ENCODE measurements at places on chromosomes 7 and 10. TPM values are rescaled to one million over a fixed set of nuclear protein-coding genes. Genes with fewer than 3 reads are reported as not detected.

GRCh38 chr10:42646687-42647640 is 8.6 kb upstream of the ZNF33B start:
- no peak for DNase-seq

Gene SLC26A3
- total RNA-seq: not detected

DNA sequence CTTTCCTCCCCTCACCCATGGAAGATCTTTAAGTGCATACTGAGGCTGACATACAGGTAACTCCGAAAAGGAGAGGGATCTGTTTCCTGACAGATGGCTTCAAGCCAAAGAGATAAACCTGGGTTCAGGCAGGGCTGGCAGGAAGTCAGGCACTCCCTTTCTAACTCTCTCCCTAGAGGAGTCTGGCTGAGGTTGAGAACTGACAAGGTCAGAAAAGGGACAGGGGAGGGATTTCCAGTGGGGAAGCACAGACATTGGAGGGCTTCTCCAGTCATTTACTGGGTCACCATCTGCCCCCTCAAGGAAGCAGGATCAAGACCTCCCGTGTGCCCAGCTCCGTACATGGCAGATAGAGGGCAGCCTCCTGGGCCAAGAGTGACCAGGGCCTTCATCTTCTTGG is 31.6 kb downstream of the TLX1 start:
- no peak for DNase-seq

- no peak for DNase-seq
Measured at GRCh38 chr10:18424200-18424599, 227.2 kb downstream of the NSUN6 start.

- peak; percentile 39 for DNase-seq
Measured at GRCh38 chr7:139720705-139721231, 57.0 kb downstream of the HIPK2 start.

- no peak for DNase-seq
Measured at GRCh38 chr7:96655956-96656355, 53.7 kb downstream of the SEM1 start.

Gene FAM131B
- 0.36 TPM for total RNA-seq

DNA sequence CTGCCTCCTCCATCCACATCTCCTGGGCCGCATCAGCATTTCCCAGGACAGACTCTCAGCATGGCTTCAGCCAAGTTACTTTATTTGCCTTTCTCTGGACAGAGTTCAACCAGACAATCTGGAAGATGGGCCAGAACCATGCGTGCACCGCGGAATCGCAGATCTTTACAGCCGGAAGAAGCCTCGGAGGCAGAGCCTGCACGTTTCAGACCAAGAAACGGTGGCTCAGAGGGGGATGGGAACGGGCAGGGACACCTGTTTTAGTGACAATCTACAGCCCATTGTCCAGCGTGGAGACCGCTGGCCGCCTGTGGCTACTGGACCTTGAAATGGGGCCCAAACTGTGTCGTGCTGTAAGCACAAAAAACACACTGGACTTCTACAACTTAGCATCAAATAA is 3.5 kb downstream of the VIPR2 start:
- no peak for DNase-seq

DNA sequence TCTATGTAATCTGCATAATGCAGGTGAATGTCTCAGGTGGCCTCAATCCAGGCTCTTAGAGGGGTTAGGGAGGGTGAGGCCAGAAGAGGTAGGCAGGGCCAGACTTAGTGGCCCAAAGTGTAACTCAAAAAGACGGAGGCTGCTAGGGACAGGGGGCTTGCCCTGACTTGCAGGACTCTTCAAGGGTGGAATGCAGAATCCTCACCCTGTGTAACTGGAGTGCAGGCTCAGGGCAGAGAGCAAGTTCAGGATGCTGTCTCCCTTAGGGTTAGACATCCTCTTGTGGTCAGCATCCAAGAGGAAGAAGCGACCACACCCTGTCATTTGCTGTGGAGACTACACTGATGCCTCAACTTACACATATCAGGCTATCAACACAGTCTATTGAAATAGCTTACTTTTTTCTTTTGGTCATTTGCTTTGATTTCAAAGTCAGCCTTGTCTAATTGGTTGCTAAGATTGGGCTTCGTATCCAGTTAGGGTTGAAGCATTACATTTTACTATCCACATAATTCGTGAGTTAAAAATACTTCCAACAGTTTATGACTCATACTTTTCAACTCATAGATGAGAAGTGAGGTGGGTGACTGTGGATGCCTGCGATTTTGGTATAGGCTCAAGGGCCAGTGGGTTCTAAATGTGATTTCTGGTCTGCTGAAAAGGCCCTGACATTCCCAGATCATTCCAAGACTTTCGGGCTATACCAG is 563.6 kb downstream of the SUGCT start:
- no peak for DNase-seq

DNA sequence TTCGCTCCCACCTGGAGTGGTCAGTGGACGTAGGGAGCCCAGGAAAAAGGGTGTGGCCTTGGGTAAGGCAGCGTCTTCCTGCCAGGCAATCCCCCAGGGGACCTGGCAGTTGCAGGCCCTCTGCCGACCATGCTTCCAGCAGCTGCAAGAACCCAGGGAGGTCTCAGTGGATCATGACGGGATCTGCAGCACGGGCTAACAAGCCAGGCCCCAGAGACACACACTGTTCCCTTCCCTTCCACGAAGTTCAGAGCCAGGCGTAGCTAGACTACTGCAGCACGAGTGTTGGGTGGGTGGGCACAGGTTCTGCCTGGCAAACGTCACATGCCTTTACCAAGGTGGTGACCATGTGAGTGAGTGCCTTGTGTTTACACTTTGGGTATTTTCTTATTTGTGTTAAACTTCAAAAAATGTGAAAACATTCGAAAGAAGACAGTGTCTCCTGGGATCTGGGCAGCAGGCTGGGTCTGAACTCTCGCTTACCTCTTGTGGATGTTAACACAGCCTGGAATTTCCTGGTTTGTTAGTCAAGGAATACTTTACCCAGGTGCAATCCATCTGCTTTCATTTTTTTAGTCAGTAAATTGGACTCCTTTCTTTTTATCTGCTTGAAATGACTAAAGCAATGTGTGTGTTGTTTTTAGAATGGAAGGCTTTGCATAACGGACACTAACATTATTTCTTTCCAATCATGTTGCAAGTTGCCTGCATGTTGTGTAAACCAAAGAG is 48.2 kb upstream of the VIPR2 start:
- no peak for DNase-seq

- DNase-seq: peak; percentile 76
Measured at GRCh38 chr7:143305423-143306070, 10.4 kb upstream of the CLCN1 start.

Gene NANOS1
- total RNA-seq: 2.8 TPM

Gene SFRP5
- 191 TPM for total RNA-seq

DNA sequence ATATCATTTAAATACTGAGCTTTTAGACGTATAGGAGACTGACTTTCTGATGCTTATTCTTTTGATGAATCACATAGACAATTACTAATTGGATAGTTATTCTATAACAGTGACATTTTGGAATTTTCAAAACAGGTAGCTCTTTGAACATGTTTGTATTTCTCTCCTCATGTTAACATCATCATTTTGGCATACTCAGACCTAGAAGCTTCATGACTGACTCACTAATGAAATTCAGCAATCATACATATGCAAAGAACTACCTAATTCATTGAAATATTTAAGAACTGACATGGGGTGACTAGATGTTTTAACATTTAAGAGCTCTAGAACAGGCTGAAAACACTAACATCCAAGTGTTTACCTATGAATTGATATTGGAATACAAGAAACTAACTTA is 192.3 kb downstream of the VTI1A start:
- no peak for DNase-seq

DNA sequence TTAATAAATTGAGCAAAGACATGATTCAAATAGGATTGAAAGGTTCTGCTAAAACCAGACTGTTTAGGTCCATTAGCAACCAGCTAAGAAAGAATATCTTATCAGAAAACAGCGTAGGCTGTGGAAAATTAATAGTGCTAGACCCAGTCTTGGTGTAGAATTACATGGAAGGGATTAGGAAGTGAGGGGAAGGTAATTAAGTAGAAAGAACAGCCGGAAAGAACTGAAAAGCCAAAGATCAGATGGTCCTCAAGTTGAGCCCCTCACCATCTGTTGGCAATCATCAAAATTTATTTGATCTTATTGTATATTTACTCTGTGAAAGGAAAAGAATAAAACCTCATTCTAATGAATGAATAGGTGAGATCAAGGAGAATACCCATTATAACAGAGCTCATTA is 50.1 kb downstream of the COL1A2 start:
- DNase-seq: no peak

DNA sequence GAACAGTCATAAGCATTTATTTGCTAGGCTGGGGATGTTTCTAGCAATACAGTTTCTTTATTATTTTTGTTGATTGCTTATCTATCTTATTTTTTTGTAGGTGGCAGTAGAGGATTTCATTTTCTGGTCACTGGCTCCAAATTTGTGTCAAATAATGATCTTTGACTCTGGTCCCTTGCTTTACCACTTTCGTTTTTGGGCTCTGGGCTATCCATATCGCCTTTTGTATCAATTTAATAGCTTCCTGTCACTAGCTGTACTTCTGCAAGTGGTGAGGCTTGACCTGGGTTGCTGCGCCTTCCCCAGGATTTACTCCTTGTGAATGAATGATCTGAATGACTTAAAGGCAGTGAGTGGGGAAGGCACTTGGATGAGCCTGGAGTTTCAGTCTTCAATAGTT is 48.4 kb downstream of the MDFIC start:
- DNase-seq: no peak

- DNase-seq: no peak
Measured at GRCh38 chr10:131211559-131211958, 100.0 kb downstream of the TCERG1L start.

- no peak for DNase-seq
Measured at GRCh38 chr7:33932221-33932620, 26.9 kb downstream of the BMPER start.

GRCh38 chr7:17211307-17211836 is 87.1 kb upstream of the AHR start:
- no peak for DNase-seq

Gene CDK1
- 3.9 TPM for total RNA-seq

Gene EN2
- total RNA-seq: 0.35 TPM

Data from right cardiac atrium (tissue), 5 donors.